ENCODE measurements at places on chromosomes 2 and 18.

DNA sequence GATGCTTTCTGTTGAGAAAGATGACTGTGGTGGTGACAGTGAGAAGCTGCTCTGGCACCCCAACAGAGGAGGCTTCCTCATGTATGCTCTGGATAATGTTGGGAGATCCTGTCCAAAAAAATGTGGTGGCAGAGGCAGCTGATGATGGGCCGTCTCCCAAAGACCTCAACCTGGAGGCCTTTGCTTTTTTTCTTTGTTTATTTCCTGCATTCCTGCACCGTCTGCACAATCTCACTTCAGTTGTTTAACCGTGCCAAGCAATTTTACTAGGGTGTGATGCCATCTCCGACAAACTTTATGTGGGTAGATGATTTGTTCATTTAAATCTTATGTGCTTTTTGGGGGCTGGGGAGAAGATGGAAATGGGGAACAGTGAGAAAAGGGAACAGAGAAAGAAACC is 62.2 kb upstream of the IGFBP5 start:
- no peak for DNase-seq

DNA sequence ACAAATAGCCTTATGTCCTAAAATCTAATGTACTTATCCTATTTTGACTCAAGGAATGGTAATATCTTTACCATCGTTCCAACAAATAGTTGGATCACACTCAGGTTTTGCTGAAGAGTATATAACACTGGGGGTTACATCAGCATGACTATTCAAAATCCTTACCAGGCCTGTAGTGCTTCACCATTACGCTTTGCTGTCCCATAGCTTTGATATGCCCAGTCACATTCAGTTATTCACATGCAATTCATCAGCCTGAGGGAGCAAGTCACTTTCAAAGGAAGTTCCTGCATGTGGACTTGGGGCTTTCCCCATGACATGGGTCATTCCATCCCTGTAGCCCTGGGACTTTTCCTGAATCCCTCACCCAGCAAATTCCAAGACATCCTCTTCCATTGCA is 39.6 kb downstream of the FTCDNL1 start:
- DNase-seq = no peak

DNA sequence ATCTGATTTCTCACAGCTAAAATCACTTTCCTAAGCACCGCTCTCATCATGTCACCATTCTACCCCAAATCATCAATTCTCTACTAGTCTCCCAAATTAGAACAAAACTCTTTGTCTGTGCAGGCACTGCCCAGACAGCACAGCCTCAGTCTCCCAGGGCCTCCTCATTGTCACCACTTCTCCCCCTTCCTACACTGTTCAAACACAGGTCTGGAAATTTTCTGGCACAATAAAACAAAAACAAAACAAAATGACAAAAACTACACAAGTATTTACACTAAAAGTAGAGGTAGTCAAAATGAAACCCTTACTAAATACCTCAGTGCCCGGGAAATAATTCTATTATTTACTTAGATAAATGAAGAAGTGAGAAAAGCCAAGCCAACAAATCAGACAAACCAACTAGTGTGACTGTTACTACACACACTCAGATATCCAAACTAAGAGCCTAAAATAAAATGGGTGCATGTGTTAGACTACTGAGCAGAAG is 156.2 kb upstream of the DNMT3A start:
- no peak for DNase-seq

DNA sequence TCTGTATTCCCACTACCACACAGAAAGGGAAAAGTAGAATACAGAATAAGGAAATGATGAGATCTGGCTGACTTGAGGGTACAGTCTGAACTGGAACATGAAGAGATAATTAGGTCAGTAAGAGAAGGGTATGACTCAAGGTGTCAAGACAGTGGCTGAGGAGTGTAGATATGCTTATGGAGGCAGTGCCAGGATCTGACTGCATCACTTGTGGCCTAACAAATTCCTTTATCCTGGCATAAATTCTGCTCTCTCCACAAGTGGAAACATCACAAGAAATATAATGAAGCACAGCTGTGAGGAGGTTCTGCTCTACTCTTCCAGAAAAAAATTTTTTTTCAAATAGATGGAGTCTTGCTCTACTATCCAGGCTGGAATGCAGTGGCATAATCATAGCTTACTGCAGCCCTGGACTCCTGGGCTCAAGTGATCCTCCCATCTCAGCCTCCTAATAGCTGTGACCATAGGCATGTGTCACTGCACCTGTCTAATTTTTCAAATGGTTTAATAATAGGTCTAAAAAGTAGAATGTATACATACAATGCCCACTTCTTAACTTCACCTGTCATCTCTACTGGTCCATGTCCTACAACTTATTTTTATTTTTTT is 85.3 kb downstream of the C2orf74 start:
- no peak for DNase-seq

DNA sequence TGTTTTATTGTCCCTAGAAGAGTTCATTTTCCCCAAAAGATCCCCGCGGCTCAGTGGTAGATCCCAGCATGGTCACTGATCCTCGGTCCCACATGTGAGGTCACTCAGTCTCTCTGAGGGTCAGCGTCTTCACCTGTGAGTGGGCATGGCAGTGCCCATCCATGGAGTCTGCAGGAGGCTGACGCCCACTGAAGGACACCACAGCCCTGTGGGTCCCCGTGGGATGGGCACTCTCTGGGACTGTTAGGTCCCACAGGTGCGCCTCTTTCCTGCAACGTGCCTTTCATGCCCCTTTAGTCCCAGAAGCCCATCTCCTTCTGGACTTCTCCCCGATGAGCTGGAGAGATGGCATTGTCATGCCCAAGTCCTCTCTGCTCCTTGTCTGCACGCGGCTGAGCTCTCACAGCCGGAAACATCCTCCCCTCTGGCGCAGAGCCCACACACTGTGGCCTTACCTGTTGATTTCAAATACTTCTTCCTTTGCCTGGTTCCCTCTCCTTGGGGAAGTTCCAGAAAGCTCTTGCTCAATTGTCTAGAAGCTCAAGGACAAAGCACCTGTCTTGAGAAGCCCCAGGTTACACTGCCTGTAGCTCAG is 75.9 kb downstream of the PTGR3 start:
- DNase-seq = no peak

DNA sequence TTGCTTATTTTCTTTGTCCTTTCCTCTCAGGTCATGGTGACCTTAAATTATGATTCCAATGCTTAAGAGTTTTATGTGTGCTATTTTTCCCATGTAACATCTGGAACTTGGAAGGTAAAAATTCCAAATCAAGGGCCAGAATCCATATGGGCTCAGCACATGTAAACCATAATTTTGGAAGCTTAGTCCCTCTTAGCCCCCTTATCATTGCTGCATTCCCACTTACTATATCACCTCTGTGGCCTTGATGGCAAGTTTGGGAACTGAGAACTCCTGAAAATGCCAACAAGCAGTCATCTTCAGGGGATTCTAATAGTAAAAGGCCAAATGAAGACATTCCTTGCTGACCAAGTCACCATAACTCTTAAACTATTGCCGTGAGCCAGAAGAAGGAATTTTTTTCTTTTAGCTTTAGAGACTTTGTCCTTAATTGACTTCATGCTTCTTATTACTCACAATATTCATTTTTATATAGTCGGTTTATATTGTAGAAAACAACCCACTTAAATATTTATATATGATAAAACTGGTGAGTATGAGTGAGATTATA is 251.4 kb downstream of the SLC8A1 start:
- DNase-seq = no peak

GRCh38 chr2:214695789-214696188 is 113.7 kb downstream of the BARD1 start:
- DNase-seq = no peak

- DNase-seq = no peak
These were observed 180.2 kb downstream of the NCK2 start for GRCh38 chr2:105924932-105925331.

GRCh38 chr18:61727241-61728193 is 165.3 kb downstream of the RNF152 start:
- no peak for DNase-seq

DNA sequence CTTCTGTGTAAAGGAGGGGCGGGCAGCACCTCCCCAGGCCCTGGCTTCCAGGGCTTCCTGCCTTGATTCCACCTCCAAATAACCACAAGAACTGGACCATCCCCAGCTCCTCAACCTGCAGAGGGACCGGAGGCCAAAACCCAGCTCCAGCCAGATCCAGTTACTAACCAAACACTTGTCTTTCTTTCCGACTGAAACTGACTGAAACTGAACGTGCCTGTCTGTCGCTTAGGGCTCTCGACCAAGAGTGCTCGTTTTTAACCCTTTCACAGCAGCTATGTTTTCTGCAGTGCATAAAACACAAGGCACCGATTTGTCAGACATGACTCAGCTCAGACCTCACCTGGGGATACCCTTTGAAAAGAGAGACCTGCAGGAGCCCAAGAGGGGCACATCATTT is 249.9 kb upstream of the SIX2 start:
- DNase-seq = no peak

GRCh38 chr2:217096474-217097225 is 236.8 kb upstream of the TNP1 start:
- DNase-seq = no peak

DNA sequence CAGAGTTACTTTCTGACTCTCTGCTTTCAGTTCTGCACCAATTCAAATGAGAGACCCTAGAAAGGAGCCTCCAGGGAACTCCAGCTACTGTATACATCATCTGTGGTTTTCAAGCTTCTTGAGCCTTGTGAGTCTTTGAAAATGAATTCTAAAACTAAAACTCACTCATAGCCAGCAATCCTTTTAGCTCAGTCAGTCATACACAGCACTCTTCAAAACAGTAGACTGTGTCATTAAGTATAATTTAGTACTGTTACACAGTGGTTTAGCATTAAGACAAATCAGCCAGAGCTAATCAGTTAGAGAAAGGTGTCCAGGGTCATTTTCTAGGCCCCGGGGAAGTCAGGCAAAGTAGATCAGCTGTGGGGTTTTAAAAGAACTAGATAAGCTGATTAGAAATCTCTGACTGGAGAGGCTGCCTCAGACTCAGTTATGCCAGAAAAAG is 322.1 kb upstream of the THUMPD2 start:
- DNase-seq = no peak

GRCh38 chr2:159904959-159905305 is 106.9 kb upstream of the CD302 start:
- DNase-seq = no peak

DNA sequence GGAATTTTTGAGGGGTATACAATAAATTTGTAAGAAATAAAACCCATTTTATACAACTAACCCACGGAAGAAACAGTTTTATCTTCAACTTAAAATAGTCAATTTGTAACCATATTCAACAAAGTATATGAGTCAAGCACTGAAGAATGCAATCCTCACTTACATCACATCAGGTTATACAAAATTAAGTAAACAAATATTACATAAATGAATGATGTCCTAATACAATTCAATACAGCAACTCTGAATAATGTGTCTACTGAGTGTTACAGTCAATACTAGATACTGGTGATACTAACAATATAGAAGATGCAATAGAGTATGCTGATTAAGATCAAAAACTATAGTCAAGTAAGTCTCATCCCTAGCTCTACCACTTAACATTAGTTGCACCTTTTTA is 58.6 kb downstream of the FANCL start:
- DNase-seq = no peak

DNA sequence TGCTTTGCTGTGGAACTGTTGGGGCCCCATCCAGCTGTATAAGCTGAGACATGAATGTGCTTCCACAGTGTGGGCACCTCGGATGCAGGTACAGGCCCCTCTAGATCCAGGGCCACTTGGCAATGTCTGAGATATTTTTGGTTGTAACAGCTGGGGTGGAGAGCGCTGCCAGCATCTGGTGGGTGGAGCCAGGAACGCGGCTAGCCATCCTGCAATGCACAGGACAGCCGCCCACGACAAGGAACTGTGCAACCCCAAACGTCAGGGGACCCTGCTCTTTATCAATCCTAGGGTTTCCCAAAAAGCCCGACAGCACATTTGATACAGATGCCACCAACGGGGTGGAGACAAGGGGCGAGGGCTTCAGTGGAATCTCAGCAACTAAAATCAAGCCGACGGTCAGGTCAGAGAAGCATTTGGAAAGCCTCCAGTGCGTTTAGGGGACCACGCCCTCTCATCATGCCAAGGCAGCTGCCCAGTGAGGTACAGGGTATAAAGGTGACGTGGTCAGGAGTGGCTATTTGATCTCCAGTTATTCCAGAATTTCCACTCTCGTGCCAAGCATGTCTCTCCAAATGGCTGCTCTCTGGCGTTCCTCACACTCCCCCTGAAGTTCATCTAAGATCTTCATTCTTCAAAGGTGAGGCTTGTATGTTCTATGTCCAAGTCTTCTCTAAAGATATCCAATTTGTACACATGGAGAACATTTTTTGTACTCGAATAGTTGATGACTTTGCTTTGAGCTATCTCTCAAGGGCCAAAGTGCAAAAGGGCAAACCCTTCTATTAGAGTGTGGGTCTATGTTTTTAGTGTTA is 55.7 kb downstream of the LRRFIP1 start:
- DNase-seq = no peak

DNA sequence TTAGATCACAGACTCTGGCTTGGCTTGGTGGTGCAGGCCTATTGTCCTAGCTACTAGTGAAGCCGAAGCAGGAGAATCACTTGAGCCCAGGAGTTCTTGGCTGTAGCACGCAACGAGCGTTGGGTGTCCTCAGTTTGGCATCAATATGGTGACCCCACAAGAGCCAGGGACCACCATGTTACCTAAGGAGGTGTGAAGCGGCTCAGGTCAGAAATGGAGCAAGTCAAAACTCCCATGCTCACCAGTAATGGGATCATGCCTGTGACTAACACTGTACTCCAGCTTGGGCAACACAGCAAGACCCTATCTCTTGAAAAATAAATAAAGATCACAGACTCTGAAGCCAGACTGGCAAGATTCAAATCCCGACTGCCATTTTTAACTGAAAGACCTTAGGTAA is 1.7 kb upstream of the NOL10 start:
- DNase-seq = no peak

DNA sequence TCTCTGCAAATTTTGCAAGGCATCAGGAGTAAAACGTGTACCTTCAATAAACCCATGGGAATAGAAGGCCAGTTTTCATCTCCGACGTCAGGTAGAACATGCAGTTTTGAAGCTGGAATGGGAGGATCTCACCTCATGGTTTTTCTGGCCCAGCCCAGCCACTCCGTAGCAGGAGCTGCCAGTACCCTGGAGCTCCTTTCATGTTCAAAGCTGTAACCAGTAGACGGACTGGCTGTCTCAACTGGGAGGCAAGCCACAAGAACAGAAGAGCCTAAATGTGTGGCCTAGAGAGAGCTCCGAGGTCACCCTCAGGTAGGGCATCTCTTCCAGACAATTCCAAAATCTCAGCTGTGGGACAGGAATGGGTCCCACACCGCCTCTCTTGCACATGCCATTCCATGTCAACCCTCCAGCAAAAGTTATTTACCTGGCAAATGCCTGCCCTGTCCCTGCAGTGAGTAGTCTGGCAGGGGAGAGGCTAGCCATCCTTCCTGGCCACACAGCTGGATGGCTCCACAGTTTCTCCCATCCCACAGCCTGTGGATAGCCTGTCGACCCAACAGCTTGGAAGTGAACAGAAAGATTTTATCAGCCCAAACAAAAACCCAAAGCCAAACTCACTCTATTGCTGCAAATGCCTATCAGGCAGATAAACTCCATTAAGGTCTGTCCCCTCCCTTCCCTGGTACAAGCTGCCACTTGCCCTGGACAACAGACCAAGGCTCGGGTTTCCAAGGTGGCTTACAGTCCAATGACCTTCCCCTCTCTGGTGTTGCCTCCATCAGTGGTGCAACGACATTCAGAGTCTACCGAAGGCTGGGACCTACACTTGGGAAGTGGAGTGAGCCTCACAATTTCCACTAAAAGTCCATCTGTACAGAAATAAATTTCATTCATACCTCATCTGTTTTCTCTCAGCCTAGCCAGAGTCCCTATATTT is 27.8 kb downstream of the CRACDL start:
- DNase-seq = no peak

GRCh38 chr2:176171351-176172006 is 14.4 kb downstream of the HOXD3 start:
- DNase-seq = no peak

GRCh38 chr2:103859238-103859637 is 994.7 kb upstream of the POU3F3 start:
- DNase-seq = no peak

All from H54 (cell line).